Cerebellar nuclear complex (tissue), 1 donor: ENCODE measurements at places on chromosomes 5 and 9.

DNA sequence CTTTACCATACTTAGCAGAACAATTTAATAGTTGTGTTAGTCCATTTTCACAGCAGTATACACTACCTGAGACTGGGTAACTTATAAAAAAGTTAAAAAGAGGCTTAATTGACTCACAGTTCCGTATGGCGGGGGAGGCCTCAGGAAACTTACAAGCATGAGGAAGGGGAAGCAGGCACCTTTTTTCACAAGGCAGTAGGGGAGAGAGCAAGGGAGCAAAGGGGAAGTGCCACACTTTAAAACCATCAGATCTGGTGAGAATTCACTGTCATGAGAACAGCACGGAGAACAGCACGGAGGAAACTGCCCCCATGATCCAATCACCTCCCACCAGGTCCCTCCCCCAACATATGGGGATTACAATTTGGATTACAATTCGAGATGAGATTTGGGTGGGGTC lies 269.9 kb downstream of the MTRR start:
- no peak for DNase-seq

GRCh38 chr5:33423018-33423630 lies 17.6 kb upstream of the TARS1 start:
- no peak for DNase-seq

DNA sequence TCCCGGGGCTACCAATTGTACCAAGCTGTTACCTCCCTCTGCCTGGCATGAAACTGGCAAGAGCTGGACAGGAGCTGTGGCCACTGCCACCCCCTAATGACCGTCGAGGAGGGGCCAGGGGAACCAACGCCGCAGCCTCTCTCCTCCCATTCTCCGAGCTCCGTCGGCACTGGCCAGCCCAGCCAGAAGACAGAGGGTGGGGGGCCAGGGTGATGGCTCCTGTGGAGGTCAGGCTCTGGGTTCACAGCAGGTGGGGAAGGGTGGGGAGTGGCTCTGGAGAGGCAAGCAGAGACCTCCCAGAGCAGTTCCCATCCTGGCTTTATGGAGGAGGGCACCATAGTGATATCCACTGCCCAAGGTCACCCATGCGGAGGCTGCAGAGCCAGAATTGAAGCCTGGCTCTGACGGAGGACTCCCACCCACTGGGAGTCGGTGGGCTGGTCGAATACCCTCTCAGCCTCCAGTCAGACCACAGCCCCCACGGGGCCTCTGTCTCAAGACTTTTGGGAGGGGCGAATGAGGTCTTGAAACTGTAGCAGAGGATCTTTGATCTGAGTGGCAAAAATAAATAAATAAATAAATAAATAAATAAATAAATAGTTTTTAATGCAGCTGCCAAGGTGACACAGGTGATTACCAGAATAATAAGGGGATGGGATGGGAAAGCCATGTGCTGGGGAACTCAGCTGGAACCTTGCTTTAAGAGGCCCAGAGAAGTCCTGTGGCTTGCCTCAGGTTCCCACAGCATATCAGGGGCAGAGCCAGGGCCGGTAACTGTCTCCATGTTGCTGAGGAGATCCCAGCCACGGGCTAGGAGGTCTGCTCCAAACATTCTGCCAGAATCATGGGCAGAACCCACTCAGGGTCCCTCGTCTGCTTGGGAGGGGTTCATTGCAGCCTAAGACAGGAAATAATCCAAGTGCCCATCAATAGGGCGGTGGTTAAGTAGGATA lies 42.5 kb upstream of the NEURL1B start:
- DNase-seq, result no peak

GRCh38 chr5:15526413-15526812 lies 26.4 kb downstream of the FBXL7 start:
- no peak for DNase-seq

DNA sequence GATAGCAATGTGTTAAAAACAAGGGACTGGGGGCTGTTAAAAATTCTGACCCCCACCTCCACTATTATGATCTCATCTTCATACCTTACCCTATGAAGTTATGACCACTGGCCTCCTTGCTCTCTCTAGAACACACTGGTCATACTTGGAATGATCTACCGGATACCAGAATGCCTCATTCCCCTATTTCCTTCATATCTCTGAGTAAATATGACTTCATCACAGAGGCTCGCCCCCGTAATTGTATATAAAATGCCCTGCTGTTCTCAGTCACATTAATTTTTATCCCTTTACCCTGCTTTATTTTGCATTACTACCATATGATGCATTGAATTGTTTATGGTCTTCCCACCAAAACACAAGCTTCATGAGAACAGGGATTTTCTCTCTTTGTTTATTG lies 29.2 kb downstream of the IZUMO3 start:
- DNase-seq, result no peak

DNA sequence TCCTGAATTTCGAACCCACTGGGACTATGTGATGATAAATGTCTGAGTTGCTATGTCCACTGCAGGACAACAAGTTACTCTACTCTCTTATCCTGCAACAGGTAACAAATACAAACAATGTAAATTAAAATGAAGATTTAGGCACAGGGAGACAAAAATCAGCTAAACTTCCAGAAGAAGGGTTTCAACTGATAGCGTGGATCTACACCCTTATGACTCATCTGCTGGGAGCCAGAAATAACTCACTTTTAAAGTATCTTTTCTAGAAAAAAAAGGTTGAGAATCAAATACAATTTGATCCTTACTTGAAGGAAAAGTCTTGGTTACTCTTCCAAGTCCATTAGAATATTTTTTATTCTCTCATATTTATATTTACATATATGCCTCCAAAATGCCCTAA lies 21.4 kb downstream of the PJA2 start:
- no peak for DNase-seq
